Adipocyte (in vitro differentiated cells): ENCODE measurements at places on chromosomes 2 and 18.

GRCh38 chr18:55290898-55291297, 297.1 kb downstream of the TCF4 start:
- peak; percentile 42 for DNase-seq

DNA sequence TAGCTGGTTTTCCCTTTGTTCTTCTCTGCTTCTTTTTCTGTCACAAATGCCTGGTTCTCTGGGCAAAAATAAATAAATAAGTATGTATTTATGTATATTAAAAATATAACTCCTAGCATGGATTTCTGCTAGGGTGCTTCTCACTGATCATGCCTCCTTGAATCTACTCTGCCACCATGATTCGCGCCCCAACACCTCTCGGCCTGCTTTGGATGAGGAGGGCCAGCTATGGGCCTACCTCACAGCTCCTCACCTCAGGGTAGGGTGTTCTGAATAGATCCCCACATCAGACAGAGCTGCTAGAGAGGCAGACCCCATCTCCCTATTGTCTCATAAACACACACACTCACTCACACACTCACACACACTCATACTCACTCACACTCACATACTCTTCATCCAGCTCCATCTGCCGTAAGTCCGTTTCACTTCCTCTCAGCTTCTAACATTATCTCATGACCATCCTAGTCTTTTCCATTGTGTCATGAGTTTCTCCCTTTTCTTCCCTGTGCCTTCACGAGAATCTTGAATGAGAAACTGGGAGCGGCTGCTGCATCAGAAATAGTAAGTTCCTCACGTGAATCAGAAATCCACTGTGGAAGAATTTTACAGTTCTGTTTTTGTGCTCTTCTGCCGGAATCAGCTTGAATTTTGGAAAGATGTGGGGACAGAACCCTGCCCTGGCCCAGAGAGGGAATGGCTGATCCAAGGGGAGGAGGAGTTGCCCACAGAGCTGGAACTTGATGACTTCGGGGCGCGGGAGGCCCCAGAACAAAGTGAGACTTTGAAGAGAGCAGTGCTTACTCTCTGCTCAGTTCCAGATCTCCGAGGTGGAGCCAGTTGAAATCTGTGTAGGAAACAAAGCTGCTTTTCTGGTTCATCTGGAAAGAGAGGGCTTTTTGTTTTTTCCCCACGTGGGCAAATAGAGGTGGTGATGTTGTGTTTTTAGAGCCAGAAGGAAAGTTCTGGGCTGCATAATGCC, 20.9 kb downstream of the ANXA4 start:
- DNase-seq = no peak

DNA sequence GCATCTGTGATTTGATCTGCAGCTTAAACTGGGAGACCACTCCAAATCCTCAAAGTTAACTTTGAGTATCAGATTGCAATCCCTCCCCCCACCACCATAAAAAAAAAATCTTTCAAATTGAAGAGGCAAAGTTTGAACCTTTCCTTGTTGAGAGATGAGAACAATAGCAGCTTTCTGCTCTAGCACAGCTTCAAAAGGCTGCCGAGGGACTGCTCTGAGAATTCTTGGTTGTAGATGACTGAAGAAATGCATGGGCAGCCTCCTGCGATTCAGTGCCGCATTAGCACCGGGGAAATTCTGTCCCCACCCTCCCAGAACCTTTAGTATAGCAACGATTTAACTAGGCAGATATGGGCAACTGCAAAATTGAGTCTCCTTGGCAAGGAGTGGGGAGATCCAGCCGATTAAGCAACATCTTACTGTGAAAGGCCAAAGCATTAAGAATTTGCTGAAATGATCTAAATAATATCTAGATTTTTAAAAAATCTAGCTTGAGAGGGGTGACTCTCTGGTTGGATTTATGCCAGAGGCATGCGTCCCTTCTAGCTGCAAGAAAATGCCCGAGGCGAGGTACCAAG, 3.9 kb upstream of the SP5 start:
- DNase-seq = no peak

DNA sequence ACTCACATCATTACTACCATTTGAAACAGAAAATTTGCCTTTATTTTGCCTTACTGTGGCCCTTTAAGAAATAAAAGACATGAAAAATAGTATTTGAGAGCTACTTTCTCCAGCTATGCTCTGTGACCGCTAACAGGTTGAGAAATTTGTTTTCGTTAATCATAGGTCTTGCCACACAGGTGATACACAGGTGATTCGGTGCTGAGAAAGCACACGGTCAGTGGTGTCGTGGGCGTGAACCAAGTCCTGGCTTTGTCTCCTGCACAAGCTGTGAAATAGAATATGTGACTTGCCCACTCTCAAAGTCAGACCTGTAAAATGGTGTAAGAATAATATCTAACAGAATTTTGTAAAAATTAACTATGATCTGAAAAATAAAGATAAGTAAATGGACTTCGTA, 155.3 kb upstream of the SLC39A10 start:
- no peak for DNase-seq

GRCh38 chr18:434410-434809, 66.1 kb downstream of the COLEC12 start:
- DNase-seq = peak; percentile 22

GRCh38 chr2:205650931-205651330, 31.4 kb upstream of the NRP2 start:
- no peak for DNase-seq

- DNase-seq = no peak
Measured at GRCh38 chr2:172572981-172573380, 17.1 kb downstream of the PDK1 start.

GRCh38 chr2:239544918-239545465, 144.2 kb upstream of the HDAC4 start:
- no peak for DNase-seq

GRCh38 chr2:127676906-127677305, 1.6 kb upstream of the LIMS2 start:
- DNase-seq = no peak
